ENCODE measurements at places on chromosomes 2 and 18. TPM values are rescaled to one million over a fixed set of nuclear protein-coding genes. Genes with fewer than 3 reads are reported as not detected.

Gene RPE
- polyA plus RNA-seq: 43.9 TPM

Gene IL18RAP
- polyA plus RNA-seq: 0.54 TPM

Gene ITGB6
- polyA plus RNA-seq: not detected

Gene CNGA3
- polyA plus RNA-seq: not detected

Gene HOXD8
- not detected for polyA plus RNA-seq

Gene AMER3
- polyA plus RNA-seq: not detected

Gene C1QL2
- polyA plus RNA-seq: not detected

Gene SUCLG1
- polyA plus RNA-seq: 142 TPM

Gene YPEL5
- 18.1 TPM for polyA plus RNA-seq

DNA sequence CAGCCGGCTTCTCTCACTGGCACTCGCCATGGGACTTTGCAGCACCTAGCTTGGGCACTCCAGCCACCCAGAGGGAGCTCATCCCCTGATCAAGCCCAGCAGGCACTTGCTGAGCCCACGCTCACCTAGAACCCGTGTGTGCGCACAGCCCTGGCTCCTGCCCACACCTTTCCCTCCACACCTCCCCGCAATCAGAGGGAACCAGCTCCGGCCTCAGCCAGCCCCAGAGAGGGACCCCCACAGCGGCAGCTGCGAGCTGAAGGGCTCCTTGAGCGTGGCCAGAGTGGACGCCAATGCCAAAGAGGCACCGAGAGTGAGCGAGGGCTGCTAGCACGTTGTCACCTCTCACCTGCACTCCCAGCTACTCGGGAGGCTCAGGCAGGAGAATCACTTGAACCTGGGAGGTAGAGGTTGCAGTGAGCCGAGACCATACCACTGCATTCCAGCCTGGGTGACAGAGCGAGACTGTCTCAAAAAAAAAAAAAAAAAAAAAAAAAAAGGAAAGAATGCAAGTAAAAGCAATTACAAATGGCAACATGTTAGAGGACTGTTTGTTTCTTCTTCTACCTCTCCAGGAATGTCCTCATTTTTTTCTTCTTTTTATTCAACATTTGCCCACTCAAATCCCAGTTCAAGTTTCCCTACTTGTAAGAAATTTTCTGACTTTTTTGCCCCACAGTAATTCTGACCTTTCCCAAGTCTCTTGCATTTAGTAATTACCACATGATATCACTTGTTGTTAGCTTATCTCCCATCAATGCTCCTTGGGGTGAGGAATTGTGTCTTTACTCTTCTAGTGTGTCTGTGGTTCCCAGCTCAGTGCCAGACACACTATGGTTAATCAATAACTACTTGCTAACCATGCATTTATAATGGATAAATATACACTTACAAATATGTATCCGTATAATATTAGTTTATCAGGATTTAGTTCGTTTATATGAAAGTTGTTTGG lies 40.6 kb upstream of the ST3GAL5 start:
- no peak overlapping the region for H3K27ac ChIP-seq
- DNase-seq: no peak
- H3K4me3 ChIP-seq: no peak overlapping the region
- H3K4me1 ChIP-seq: peaks cover 7% of the 10 kb centered on the region
- no peaks in the 10 kb centered on the region for H3K27me3 ChIP-seq

- no peak for DNase-seq
- H3K27me3 ChIP-seq: no peaks in the 10 kb centered on the region
- no peak overlapping the region for H3K27ac ChIP-seq
- no peaks in the 10 kb centered on the region for H3K4me1 ChIP-seq
These were observed 84.9 kb downstream of the ACKR3 start for GRCh38 chr2:236654496-236654895.

DNA sequence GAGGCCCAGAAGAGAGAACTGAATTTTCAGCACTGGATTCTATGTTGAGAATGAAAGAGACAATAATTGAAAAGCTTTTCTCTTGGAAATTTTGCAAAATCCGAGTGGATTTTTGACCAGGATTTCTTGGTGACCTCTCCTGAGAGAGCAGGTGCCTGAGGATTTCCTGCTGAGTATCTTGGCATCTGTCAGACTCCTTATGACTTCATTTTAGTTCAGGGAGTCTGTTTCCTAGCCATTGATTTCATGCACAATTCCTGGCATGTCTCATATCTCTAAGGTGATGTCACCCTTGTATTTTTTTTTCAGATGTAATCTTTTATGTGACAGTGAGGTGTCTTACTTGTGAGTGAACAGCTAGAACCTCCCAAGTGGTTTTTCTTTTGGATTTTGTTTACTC lies 195.9 kb downstream of the NEDD4L start:
- no peak for DNase-seq
- H3K27me3 ChIP-seq: no peaks in the 10 kb centered on the region
- H3K4me1 ChIP-seq: no peaks in the 10 kb centered on the region
- H3K27ac ChIP-seq: no peak overlapping the region
- no peak overlapping the region for H3K4me3 ChIP-seq

DNA sequence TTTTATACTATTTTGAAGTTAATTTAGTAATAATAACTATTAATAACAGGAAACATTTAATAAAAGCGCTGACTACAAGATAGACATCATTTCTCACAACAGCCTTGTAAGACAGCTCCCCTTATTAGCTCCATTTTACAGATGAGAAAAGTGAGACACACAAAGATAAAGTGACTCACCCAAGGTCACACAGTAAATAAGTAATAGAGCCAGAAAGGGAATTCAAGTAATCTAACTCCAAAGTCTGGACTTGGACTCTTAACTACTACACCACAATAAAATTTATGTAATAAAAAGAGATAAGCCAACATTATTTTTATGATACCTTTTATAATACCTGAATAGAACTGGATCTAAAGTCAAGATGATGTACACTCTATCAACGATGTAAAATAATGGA lies 25.3 kb downstream of the EXOC6B start:
- H3K27me3 ChIP-seq: no peaks in the 10 kb centered on the region
- no peak for DNase-seq
- H3K4me1 ChIP-seq: no peaks in the 10 kb centered on the region
- H3K36me3 ChIP-seq: no peaks in the 10 kb centered on the region
- H3K27ac ChIP-seq: no peak overlapping the region
- no peak overlapping the region for H3K4me3 ChIP-seq

- no peaks in the 10 kb centered on the region for H3K4me1 ChIP-seq
- no peaks in the 10 kb centered on the region for H3K36me3 ChIP-seq
- H3K4me3 ChIP-seq: no peak overlapping the region
These were observed 46.6 kb downstream of the SLC30A6 start for GRCh38 chr2:32212295-32212694.

DNA sequence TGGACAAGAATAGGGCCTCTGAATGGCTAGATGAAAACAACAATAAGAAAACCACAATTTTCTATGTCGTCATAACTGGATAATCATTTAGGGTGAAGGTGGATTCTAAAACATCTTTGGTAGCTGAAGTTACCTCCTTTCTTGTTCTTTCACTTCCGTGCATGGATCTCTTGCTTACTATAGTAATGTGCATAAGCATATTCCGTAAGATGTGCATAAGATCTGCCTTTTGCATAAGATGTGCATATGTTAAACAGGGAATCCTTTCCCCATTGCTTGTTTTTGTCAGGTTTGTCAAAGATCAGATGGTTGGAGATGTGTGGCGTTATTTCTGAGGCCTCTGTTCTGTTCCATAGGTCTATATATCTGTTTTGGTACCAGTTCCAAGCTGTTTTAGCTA lies 353.6 kb downstream of the MTX2 start:
- no peak overlapping the region for H3K27ac ChIP-seq
- H3K27me3 ChIP-seq: 0 out of 2 replicates have a peak, but pooled peaks cover 5% of the 10 kb centered on the region
- no peak overlapping the region for H3K4me3 ChIP-seq
- no peak for DNase-seq

- H3K4me1 ChIP-seq: no peaks in the 10 kb centered on the region
- no peak for DNase-seq
- no peaks in the 10 kb centered on the region for H3K36me3 ChIP-seq
These were observed 987.4 kb downstream of the SUCLG1 start for GRCh38 chr2:83471655-83472054.

GRCh38 chr2:18094277-18094676 lies 215.8 kb downstream of the KCNS3 start:
- H3K27ac ChIP-seq: no peak overlapping the region

DNA sequence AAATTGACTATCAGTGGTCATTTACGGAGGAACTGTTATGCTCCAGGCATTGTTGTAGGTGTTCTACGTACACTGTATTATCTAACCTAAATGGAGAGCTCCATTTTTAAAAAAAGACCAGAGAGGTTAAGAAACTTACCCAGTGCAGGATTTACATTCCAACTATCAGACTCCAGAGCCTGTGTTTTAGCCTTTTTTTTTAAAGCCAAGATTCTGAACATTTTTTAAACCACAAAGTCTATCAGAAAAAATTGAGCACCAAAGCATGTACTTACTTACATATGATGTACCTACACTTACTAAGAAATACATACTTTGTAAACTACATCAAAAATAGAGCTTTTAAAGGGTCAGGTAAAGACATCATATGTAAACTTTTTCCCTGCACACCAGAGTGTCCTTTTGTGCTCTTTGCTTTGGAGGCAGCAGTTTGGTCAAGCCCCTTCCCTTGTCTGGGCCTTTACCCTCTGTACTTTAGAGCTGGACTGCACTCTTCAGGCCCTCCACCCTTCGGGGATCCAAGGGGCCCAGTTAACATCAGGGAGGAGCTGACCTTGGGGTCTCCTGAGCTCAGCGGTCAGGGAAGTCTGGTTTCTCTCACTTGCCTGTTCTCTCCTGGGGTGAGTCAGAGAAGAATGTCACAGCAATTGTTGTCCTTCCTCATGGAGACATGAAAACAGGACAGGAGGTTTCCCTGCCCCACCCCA lies 58.4 kb downstream of the ITGB1BP1 start:
- DNase-seq: no peak
- H3K36me3 ChIP-seq: no peaks in the 10 kb centered on the region
- H3K27ac ChIP-seq: no peak overlapping the region

DNA sequence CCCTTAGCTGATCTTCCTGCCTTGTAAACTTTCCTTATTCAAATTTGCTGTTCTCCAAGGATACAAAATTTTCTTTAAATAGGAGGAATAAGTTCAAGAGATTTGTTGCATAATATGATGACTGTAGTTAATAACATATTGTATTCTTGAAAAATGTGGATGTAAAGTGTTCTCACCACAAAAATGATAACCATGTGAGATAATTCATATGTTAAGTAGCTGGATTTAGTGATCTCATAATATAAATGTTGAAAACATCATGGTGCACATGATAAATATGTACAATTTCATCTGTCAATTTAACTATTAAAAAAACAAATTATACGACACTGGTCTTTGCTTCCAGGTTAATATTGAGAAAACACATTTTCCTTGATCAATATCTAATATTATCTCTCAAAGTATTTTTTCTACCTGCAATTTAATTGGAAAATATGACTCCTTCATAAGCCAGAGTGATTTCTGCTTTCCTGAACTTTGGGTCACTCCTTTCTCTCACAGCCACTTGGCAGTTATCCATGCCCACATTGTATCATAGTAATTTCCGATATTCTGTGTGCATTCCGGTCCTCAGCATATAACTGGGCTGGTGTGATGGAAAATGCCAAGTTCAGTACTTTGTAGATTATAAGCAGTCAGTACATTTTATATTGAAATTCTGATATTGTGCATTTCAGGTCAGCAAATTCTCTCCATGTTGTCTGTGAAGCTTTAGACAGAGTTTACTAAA lies 152.6 kb downstream of the GULP1 start:
- no peaks in the 10 kb centered on the region for H3K4me1 ChIP-seq
- no peaks in the 10 kb centered on the region for H3K27me3 ChIP-seq
- H3K4me3 ChIP-seq: no peak overlapping the region
- no peak overlapping the region for H3K27ac ChIP-seq

DNA sequence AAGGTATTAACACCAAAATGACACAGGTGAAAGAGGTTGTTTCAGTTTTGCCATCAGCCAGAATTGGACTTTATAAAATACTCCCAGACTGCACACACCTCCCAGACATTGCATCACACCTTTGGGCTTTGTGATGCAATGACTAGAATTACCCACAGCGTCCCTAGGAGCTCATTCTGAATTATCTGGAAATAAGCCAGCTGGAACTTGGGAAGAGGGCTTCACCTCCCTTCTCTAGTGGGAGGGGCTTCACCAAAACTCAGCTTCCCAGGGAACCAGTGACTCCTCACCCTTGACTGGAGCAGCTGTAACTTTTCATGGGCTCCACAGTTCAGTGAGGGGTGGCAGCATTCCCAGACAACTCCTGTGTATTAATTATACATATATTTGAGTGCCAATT lies 83.1 kb upstream of the BZW1 start:
- H3K4me1 ChIP-seq: no peaks in the 10 kb centered on the region
- no peak overlapping the region for H3K4me3 ChIP-seq
- no peaks in the 10 kb centered on the region for H3K36me3 ChIP-seq
- no peak for DNase-seq
- H3K27me3 ChIP-seq: peaks cover 10% of the 10 kb centered on the region

- H3K36me3 ChIP-seq: no peaks in the 10 kb centered on the region
- H3K27me3 ChIP-seq: no peaks in the 10 kb centered on the region
- peaks cover 4% of the 10 kb centered on the region for H3K4me1 ChIP-seq
- no peak overlapping the region for H3K27ac ChIP-seq
- no peak for DNase-seq
- no peak overlapping the region for H3K4me3 ChIP-seq
These were observed 61.7 kb upstream of the WIPF1 start for GRCh38 chr2:174659069-174659900.

- DNase-seq: no peak
- H3K36me3 ChIP-seq: no peaks in the 10 kb centered on the region
- H3K27me3 ChIP-seq: no peaks in the 10 kb centered on the region
- H3K4me3 ChIP-seq: no peak overlapping the region
These were observed 84.6 kb downstream of the NRP2 start for GRCh38 chr2:205766779-205767359.

GRCh38 chr2:234973008-234973407 lies 21.2 kb downstream of the SH3BP4 start:
- no peak overlapping the region for H3K4me3 ChIP-seq
- no peaks in the 10 kb centered on the region for H3K4me1 ChIP-seq
- no peaks in the 10 kb centered on the region for H3K27me3 ChIP-seq
- no peak for DNase-seq
- no peak overlapping the region for H3K27ac ChIP-seq
- no peaks in the 10 kb centered on the region for H3K36me3 ChIP-seq
